Activated naive CD4-positive, alpha-beta T cell treated with anti-CD3 and anti-CD28 coated beads, Interleukin-2, amount 50 U/mL, for 16 hours (primary cell): ENCODE measurements at places on chromosomes 5 and 9.

GRCh38 chr5:63070001-63070400, 491.4 kb downstream of the LRRC70 start:
- DNase-seq: no peak

DNA sequence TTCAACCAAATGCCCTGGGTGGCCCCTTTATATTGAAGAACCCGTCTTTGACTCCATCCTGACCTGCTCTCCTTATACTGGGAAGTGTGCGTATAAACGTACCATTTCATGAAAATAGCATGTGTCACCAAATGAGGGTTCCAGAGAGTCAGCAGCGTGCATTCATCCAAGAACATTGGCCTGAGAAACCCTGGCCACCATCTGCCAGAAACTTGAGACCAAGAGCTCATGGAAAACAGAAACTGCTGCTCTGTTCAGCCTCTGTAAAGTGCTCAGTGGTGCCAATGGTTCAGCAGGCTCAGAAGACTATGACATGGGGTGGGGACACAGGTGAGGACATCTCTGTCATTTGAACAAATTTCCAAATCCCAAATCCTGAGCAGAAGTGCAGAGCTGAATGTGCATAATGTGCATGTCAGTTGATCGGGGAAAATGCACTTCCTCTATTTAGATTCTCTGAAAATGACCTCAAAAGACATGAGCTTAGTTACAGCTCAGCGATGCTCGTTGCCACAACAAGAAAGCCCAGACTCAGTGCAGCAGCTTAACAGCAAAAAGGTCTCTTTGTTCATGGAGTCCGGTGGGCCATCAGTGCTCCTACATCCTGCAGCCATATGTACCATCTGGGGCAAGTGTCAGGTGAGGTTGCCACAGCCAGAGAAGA, 176.1 kb downstream of the ATPSCKMT start:
- DNase-seq: no peak

DNA sequence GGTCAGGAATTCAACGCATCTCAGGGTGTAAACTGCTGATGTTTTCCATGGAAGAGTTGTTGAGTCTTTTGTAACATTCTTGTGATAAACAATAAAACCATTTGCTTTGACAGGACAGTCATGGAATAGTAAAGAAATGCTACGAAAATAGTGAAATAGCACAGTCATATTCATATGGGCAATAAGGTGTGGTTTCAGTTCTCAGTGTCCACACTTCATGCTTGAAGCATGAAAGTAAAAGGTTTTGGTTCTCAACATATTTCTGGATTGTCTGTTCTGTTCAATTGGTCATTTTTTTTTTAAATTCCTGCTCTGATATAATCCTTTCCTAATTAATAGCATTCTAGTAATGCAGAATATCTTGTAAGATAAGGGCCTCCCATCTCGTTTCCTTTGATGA, 467.6 kb upstream of the ZNF608 start:
- DNase-seq: no peak

DNA sequence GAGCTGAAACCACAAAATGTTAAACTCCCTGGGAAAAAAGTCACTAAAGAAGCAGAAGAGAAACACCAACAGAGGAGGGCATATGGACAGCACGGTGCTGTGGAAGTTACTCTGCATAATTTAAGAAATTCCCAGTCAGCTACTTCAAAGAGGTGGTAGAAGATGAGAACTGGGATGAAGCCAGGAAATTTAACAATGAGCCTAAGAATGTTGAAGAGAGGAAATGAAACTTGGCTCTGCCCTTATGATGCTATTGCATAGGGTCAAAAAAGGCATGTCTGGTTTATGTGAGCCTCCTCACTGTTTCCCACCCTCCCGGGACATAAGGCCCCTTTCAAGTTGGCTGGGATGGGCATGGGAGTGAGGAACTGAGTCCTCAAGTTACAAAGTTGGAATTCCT, 25.4 kb upstream of the SNX18 start:
- no peak for DNase-seq

- DNase-seq: no peak
Observed at GRCh38 chr9:114027159-114027862, 50.8 kb downstream of the AMBP start.

- DNase-seq: no peak
Observed at GRCh38 chr9:124248066-124248465, 9.7 kb upstream of the NEK6 start.

GRCh38 chr9:18978188-18978587, 54.8 kb downstream of the SAXO1 start:
- no peak for DNase-seq

DNA sequence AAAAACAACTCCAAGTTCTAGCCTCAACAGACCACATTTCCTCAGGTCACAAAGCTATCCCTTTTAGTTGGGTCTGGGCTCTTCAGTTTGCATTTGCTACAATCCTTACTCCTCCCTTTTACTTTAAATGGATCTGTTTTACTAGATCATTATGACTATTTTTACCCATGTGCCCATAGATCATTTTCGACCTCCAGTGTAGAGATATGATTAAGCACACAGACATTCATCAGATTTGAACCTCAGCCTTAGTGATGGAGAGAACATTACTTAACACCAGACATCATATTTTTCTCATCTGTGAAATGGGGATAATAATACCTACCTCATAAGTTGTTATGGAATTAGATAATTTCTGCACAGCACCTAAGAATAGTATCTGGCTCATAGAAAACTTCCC, 141.9 kb downstream of the NPR3 start:
- DNase-seq: no peak

DNA sequence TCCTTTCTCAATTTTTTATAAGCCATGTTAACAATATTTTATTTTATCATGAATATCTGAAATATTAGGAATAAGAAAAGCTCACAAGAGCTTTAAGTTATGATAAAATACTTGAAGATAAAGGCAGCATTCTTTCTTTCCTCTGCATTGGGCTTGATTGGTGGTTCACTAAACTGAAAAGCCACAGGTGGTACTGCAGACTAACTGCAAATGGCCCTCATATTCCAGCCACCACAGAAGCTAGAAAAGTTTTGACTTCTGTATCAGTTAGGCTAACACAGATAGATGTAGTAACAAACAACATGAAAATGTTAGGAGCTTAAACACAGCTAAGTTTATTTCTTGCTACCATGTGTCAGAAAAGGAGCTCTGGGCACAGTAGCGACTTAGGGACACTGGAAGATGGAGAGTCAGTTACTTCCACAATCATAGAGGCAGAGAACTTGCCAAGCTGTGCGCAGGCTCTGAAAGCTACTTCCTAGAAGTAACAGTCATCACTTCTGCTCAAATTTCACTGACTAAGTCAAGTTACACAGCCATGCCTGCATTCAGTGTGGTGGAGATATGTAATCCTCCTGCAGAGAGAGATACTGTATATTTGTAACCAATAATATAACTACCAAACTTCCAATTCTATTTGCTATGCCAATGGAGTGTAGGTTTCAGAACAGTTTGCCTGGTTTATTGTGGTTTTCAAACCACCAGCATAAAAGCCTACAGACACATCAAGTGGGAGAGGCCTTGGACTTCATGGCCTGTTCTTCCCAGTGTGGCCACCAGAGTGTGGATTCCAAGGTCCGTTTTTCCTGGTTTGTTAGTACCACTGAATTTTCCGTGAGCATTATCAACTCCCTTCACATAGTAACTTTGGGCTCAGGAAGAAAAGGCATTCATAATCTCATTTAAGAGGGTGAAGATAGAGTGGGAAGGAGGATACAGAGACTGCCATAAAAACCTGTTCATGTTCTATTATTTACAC, 268.3 kb downstream of the PJA2 start:
- DNase-seq: no peak

DNA sequence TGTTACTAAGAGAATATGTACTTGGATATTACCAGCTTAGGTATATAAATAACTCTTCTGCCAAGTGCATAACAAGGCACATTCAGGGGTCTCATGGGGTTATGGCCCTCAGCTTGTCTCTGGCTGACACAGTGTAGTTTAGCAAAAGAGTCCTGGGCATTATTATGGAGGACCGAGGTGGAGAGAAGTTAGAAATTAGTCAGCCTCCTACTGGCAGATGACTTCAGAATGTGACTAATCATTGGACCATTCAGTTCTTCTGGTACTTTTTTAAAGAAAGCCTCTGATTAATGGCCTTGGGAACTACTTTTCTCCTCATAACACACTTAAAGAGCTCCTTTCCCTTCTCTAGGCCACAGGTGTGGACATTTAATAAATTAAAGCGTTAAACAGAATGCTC, 178.9 kb downstream of the SH3GL2 start:
- no peak for DNase-seq

DNA sequence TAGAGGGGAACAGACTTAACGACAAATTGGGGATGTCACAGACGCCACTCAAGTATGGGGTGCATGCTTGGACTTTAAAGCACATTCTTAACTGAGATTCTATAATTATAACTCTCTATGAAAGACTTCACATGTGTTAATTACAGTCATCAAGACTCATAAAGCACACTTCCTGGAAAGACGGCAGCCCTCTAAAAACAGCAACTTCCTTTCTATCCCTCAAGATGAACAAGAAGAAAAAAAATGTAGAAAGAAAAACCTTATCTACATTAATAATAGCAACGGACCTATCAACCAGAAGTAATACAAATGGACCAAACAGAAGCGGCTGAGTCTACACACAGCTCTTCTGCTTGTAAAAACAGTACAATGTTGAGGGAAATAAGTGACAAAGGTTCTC, 21.2 kb downstream of the GNAQ start:
- DNase-seq: no peak

DNA sequence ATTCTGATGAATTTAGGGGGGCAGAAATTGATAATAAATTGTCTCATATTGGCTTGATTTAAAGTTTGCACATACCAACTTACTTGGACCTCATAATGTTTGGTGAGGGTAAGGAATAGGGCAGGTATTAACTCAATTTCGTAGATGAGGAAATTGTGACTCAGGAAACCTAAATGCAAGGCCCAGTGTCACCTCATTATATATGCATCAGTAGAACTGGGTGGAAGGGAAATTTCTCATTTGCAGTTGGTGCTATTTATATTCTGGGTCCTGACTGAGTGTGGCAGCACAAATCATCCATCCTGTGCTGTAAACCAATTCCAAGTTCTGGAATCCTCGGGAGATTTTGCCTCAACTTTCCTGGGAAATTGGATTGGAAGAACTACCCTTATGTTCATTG, 103.0 kb downstream of the SPATA31D1 start:
- no peak for DNase-seq

DNA sequence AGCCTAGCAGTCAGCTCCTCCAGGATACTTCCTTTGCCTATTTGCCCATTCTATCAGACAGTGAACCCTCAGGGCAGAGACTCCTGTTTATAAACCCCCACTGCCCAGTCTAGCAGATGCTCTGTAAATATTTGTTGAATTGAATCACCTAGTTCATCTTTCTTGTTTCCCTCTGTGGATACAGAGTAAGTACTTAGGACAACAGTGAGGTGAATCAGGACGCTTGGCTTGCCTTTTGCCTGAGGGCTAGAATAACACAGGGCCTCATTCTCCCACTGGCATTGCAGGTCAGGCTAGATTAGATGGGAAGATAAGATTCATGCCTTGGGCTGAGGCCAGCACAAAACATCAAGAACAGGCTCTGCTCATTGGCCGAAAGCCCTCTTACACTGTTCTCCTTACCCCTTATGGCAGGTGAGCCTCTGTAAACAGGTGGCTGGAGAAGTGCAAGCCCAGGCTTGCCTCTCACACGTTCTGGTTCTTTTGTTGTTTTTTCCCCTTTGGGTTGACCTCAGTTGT, 22.2 kb downstream of the TNFSF8 start:
- DNase-seq: no peak

- no peak for DNase-seq
Observed at GRCh38 chr9:125739436-125739835, 7.7 kb upstream of the PBX3 start.

DNA sequence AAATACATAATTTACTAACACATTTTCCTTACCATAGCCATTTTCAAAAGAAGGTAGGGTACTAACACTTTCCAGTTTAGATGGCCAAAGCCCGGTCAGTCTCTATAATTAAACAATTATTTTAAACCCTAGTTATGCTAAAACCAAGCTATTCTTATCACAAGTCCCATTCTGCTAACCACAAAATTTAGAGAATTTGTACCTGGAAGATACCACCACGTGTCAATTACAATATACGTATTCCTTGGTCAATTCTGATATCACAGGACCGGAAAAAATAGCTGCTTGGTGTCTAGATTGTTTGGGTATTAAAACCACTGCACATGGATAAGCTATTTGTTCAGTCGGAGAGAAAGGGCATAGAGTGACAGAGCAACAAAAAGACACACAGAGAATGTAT, 18.9 kb upstream of the SKP1 start:
- DNase-seq: no peak

DNA sequence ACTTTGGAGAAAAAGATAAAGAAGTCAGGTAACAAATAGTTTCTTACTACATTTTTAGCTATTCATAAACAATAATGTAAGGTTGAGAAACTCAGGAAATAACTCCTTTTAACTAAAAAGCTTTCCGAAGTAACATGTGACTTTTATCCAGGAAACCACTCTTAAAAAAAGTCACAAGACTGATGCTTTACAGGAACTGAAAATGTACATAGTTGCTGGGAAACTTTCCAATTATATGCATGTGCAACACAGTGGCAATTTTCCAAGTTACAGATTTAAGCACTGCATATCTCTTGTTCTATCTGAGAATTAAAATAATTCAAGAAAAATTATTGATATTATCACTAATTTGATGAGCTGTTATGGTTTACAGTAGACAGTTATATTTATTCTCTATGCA, 105.2 kb downstream of the CDH10 start:
- no peak for DNase-seq

DNA sequence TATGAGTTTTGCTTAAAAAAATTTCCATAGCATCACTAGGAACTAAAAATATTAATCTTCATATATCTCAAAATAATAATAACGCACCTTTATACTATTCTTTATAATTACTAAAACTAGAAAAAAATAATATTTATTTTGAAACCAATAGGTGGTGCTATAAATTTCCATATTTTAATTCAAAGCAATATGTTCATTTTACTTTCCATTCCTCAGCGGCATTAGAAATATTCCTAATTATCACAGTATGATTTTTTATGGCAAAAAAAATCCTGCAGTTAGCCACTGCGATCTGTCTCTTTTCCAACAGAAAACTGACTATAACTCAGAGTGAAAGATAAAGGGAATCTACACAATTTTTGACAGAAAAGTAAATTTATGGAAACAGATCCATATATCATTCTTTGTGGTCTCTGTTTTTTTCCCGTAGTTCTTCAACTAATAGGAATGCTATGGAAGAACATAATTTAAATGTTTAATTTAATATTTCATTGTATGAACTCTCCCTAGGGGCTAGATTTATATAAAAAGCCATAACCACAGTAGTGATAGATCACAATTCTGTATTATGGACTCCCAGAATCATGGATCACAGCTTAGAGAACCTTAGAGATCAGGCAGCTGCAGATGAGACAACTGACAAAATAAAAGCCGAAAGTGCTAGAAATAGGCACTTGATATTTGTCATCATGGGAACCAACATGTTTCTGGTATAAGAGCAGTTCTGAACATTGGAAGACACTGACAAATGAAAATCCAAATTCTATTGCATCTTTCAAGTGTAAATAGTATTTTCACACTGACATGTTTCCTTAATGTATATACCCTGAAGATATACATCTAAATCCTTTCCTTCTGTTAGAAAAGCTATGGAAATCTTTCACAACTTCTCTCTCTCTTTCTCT, 167.7 kb upstream of the MPDZ start:
- DNase-seq: no peak
